Cardiac septum (tissue), 1 donor: ENCODE measurements at places on chromosomes 6 and 20. TPM values are rescaled to one million over a fixed set of nuclear protein-coding genes. Genes with fewer than 3 reads are reported as not detected.

The GSTA3 gene
- total RNA-seq: not detected

- DNase-seq: no peak
Observed at GRCh38 chr6:42460883-42461282, 9.2 kb upstream of the TRERF1 start.

The NKX2-4 gene
- not detected for total RNA-seq

- no peak for DNase-seq
Observed at GRCh38 chr6:134920422-134920821, 29.5 kb downstream of the ALDH8A1 start.
